ENCODE measurements at places on chromosomes 4 and X. TPM values are rescaled to one million over a fixed set of nuclear protein-coding genes. Genes with fewer than 3 reads are reported as not detected.
A peak's percentile ranks its signal among the peaks of the same experiment; 100 is the strongest.

PARM1 gene
- polyA plus RNA-seq, result 100 TPM

SHOX gene
- 5.6 TPM for polyA plus RNA-seq

- H3K36me3 ChIP-seq, result no peaks in the 10 kb centered on the region
- no peaks in the 10 kb centered on the region for H3K4me1 ChIP-seq
- H3K4me3 ChIP-seq, result no peak overlapping the region
- DNase-seq, result peak; percentile 83
- H3K27ac ChIP-seq, result no peak overlapping the region
- H3K27me3 ChIP-seq, result no peaks in the 10 kb centered on the region
These were observed 46.3 kb downstream of the RASSF6 start for GRCh38 chr4:73573794-73574528.

GRCh38 chr4:32988165-32988811, 2268.1 kb downstream of the PCDH7 start:
- H3K27me3 ChIP-seq, result no peaks in the 10 kb centered on the region
- H3K36me3 ChIP-seq, result no peaks in the 10 kb centered on the region
- H3K27ac ChIP-seq, result no peak overlapping the region
- no peaks in the 10 kb centered on the region for H3K4me1 ChIP-seq

GRCh38 chrX:21741364-21741763, 16.6 kb downstream of the SMPX start:
- DNase-seq, result no peak
- H3K27me3 ChIP-seq, result peaks cover 19% of the 10 kb centered on the region
- H3K36me3 ChIP-seq, result peaks cover 2% of the 10 kb centered on the region
- H3K27ac ChIP-seq, result peak overlapping the region; percentile 35
